Activated CD4-positive, alpha-beta T cell treated with anti-CD3 and anti-CD28 coated beads, Interleukin-2, amount 50 U/mL, for 4 hours (primary cell): ENCODE measurements at places on chromosomes 7 and 10.
A peak's percentile ranks its signal among the peaks of the same experiment; 100 is the strongest.

DNA sequence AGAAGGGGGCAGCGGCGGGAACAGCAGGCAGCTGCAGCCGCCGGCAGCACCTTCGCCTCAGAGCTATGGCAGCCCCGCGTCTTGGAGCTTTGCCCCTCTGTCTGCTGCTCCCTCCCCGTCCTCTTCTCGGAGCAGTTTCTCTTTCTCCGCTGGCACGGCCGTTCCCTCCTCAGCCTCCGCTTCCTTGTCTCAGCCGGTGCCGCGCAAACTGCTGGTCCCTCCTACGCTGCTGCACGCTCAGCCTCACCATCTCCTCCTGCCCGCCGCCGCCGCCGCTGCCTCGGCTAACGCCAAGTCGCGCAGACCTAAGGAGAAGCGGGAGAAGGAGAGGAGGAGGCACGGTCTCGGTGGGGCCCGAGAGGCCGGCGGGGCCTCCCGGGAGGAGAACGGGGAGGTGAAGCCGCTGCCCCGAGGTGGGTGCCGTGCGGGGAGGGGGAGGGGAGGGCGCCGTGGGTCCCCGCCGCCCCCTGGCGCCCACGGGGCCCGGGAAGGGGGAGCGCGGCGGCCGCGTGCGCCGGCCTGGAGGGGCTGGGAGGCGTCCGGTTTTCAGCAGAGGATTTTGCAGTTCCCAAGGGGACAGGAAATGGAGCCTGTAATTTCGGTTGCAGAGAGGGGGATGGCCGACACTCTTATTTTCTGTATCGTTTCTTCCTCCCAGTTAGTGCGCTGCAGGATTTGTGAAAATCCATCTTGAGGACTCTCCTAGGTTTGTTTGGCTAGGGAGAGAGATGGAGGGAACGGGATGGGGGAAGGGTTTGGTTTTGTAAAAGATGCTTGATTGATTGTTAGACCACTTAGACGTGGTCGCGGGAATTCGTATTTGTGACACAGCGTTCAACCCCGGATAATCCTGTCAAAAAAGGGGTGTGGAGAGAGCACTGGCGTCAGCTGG, 630 bp downstream of the RSBN1L start:
- DNase-seq = peak; percentile 63

DNA sequence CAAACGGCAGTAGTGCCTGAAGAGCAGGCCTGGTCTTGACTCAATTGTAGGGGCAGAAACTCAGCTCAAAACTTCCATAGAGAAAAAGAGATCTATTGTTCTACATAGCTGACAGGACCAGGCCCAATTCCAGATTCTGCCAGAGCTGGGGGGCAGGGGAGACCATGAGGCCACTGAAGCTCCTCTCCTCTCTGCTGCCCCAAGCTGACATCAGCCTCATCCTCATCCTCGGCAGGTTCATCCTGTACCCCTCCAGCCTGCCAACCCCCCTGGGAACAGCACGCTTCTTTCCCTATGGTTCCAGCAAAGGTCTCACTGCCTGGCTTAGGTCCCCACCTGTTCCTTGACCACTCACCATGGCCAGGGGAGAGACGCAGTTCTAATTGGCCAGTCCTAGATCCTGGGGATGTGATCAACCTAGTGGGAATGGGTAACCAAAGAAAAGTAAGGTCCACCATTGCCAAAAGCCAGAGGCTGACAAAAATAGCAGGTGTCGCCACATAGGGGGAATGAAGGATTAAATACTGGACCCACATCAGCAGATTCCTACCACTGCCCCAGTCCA, 42.9 kb downstream of the CCDC3 start:
- DNase-seq = no peak

DNA sequence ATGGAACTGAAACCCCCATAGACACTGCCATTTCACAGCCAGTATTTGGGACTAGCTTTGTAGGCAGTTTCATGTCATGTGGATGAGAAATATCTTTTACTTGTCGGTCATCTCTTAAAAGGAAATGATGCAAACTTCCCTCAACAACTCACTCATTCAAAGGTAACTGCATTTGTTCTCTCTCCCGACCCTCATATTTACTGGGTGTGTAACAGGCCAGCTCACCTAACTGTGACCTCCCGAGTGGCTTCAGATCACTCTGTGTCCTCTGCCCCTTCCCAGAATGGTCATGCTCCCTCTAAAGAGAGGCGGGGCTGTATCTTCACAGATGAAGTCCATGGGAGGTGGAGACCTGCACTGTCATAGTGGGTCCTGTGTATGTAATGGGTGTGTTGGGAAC, 14.7 kb downstream of the LRRC18 start:
- DNase-seq = no peak

GRCh38 chr7:4830176-4830575, 31.7 kb downstream of the PAPOLB start:
- DNase-seq = peak; percentile 39

DNA sequence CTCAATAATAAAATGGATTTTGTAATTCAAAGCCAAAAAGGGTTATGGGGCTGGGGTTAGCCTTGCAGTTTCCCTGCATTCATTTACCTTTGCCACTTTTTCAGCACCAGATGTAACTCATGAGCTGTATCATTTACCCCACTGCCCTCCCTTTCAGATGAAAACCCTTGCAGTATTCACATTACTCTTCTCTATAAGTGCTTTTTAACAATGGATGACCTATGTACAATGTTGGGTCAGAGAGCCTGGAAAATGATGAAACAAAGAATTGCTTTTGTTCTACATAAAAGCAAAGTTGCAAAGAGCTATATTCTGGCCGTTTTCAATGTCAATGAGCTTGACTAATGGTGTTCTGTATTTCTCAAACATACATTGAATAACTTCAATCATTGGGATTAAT, 189.7 kb downstream of the TMEM26 start:
- DNase-seq = no peak

GRCh38 chr10:100621360-100622205, 85.8 kb downstream of the HIF1AN start:
- peak; percentile 26 for DNase-seq

- no peak for DNase-seq
These were observed 20.3 kb downstream of the TSPAN12 start for GRCh38 chr7:120837599-120837998.

GRCh38 chr10:122141821-122142640, 129.1 kb upstream of the BTBD16 start:
- no peak for DNase-seq

- DNase-seq = no peak
These were observed 18.5 kb upstream of the PTPRN2 start for GRCh38 chr7:158606129-158606528.

GRCh38 chr10:85598646-85599045, 767.9 kb downstream of the GRID1 start:
- no peak for DNase-seq

DNA sequence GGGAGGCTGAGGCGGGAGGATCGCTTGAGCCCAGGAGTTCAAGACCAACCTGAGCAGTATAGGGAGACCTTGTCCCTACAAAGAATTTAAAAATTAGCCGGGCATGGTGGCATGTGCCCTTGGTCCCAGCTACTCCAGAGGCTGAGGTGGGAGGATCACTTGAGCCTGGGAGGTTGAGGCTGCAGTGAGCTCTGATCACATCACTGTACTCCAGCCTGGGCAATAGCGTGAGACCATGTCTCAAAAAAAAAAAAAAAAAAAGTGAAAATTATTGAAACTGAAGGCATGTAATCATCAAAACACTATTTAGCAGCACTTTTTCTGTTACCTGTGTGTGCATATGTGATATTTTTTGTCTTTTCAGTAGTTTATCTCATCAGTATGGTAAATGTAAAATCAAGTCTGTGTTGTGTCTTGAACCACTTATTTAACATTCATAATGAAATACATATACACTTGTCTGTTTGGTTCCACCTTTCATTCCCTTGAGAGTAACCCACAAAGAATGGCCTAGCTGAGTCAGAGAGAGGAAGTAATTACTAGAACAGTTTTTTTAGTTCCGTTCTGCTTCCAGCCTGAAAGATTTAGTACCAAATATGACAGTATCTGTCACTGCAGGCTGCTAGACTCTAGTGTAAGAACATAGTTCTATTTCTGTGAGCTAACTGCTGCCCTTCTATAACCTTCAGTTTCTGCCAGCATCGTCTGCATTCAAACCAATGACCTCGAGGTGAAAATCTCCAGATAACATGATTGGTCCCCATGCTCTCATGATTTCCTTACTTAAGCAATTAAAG, 68.6 kb downstream of the MMRN2 start:
- no peak for DNase-seq

GRCh38 chr10:78371136-78371535, 337.5 kb downstream of the RPS24 start:
- DNase-seq = no peak

DNA sequence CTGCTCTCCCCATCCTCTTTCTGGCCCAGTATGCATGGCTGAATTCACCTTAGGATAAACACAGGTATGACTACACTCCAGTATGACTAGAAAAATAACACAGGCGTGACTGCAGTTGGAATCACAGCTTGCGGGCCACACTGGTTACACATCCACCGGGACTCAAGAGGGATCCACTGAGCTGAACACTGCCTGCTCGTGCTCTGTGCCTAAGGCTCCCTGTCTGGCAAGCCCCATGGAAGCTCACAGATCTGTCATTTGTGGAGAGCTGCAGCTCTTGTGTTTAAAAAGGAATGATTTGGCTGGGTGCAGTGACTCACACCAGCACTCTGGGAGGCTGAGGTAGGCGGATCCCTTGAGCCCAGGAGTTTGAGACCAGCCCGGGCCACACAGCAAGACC, 26.8 kb downstream of the VOPP1 start:
- no peak for DNase-seq

GRCh38 chr7:77923419-77923818, 124.8 kb downstream of the PHTF2 start:
- no peak for DNase-seq

- no peak for DNase-seq
These were observed 88.8 kb upstream of the LYZL1 start for GRCh38 chr10:29199941-29200679.

- no peak for DNase-seq
These were observed 87.2 kb downstream of the PHF14 start for GRCh38 chr7:11060893-11061292.

DNA sequence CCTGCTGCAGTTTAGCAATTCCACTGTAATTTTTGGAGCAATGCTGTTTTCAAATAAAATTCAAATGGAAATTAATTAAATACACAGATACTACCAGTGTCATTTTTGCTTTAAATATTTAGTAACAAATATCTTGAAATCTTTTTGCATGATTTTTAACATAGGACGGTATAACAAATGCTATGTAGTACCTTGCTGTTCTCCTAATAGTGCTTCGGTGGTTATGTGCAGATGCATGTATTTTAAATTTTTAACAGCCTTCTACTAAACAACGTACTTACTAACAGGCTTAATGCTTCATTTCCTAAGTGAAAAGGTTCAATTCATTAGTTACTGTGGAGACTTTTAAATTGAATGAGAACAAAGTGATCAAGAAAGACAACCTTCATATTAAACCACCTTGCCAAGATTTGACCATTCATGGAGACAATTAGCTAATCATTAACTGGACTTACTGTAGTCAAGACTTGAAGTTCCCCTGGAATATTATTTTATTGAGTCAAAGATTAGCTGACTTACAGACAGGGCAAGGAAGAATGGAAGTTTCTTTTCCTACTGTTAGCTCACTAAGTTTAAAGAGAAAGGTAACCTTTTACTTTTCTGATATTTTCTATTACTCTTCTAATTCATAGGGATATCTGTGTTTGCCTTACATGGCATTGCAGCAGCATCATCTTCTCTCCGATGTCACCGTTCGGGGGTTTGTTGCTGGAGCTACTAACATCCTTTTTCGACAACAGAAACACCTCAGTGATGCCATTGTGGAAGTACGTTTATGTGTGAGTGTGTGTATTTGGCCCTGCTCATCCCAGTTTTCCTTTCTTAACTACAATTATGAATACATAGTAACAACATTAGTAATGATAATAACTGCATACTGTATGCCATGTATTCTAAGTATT, 74.3 kb downstream of the AVL9 start:
- DNase-seq = no peak
